ENCODE measurements at places on chromosomes 16 and 17. TPM values are rescaled to one million over a fixed set of nuclear protein-coding genes. Genes with fewer than 3 reads are reported as not detected.

METRN gene
- 12.2 TPM for total RNA-seq

NTN1 gene
- total RNA-seq, result not detected

GRCh38 chr16:49531931-49532840, 158.6 kb downstream of the C16orf78 start:
- DNase-seq, result no peak

GRCh38 chr17:36443777-36444176, 42.7 kb upstream of the ZNHIT3 start:
- no peak for DNase-seq

All from OCI-LY7 (cell line).